ENCODE measurements at places on chromosomes 7 and 10.
A peak's percentile ranks its signal among the peaks of the same experiment; 100 is the strongest.

- no peak for DNase-seq
These were observed 349.1 kb downstream of the TCERG1L start for GRCh38 chr10:130962240-130963051.

GRCh38 chr10:77214799-77215198 lies 422.8 kb downstream of the KCNMA1 start:
- DNase-seq = no peak

- DNase-seq = no peak
These were observed 14.9 kb downstream of the BAG3 start for GRCh38 chr10:119665901-119666708.

- no peak for DNase-seq
These were observed 22.7 kb upstream of the SLC35B4 start for GRCh38 chr7:134339475-134339874.

- no peak for DNase-seq
These were observed 237.5 kb downstream of the DNAJB6 start for GRCh38 chr7:157574120-157574825.

DNA sequence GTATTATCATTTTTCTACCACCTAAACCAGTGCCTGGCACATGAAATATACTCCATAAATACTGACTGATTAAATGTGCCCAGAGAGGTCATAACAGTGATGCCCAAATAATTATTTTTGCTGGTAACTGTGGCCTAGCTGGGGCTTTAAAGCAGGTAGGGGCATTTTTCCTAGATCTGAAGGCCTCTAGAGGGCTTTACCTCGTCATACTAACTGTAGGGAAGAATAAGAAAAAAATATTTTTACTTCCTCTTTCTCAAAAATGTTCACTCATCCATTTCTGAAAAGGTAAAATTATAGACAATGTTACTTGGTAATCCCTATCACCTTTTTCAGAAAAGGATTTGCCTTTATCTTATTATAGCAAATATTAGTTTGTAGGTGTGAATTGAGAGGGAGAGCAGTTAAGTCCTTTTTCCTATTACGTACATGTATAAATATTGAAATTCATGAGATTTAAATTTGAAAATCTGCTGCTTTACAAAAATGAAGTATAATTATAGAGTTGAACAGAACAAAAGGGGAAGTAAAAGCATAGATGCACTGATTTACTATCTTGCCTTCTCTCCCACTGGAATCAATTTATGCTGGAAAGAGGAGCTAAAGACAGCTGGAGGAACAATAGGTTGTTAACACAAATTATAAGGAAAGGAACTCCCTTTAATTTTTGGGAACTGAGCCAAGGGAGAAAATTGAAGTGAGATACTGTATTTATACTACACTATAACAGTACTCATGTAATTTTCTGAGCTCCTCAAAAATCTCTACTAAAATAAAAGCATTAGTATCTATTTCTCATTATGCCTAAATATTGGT lies 71.5 kb upstream of the NOBOX start:
- DNase-seq = no peak

- no peak for DNase-seq
These were observed 5.4 kb downstream of the HSPA14 start for GRCh38 chr10:14843327-14843988.

- peak; percentile 37 for DNase-seq
These were observed 93.8 kb upstream of the SMNDC1 start for GRCh38 chr10:110398419-110399105.

DNA sequence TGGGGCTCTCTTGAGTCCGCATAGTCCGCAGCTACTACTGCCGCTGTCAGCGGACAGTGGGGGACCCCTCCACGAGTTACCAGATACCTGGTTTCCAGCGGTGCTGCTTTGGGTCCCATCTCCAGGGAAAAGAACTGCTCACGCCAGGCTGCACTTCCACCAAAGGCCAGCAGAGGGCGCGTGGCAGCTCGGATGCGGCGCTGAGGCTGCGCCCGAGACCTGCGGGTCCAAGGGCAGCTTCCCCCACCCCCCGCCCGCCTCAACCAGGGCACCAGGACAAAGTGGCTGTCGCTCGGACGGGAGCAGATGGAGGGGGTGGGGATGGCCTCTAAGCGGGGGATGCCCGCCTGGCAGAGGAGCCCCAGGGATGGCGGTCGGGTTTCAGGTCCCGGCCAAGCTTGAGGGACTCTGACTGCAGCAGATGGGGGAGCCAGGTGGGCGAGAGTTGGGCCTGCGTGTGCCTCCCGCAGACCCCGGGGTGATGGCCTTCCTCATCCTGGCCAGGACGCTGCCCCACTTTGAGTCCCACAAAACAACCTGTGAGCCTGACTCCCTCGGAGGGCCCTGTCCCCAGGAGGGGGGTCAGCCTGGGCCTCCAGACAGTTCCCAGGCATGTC lies 23.8 kb upstream of the ZNF735 start:
- no peak for DNase-seq
